ENCODE measurements at places on chromosomes 7 and 10.

GRCh38 chr10:61385231-61386001 lies 67.8 kb downstream of the TMEM26 start:
- DNase-seq, result no peak

- DNase-seq, result no peak
Observed at GRCh38 chr7:45192621-45193041, 35.0 kb downstream of the RAMP3 start.

- DNase-seq, result no peak
Observed at GRCh38 chr10:65571011-65571570, 1354.7 kb upstream of the LRRTM3 start.

GRCh38 chr10:59180689-59181270 lies 4.3 kb downstream of the PHYHIPL start:
- DNase-seq, result no peak

DNA sequence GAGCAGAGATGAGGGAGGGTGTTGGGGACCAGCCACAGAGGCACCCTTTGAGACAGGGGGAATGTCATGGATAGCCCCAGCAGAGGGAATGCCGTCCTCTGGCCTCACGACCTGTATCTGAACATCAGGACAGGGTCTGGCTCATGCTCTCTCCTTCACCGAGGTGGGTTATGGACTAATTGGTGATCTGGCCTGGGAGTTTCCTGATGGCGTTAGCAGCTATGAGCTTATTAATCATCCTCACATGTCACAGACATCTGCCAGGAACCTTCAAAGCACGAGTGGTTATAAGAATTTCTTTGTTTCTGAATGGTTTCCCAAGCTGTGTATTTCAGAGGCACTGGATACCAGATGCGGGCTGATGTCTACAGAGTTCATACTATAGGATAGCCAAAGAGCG lies 6.9 kb downstream of the CPA4 start:
- DNase-seq, result no peak

DNA sequence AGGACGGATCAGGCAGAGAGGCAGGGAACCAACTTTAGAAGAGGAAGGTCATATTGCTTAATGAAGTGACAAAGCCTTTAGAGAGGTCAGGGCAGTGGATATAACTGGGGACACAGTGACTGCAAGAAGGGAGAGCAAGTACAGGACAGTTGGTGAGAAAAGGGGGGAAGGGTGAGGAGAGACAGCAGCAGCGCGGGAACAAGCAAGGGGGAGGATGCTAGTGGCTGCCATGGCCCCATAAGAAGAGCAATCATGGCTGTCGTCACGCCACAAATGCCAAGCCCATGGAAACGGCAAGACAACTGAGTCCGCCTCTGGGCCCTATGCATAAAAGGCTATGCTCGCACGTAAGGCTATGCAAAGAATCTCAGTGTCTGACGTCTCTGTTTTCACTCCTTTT lies 9.1 kb downstream of the ZNF3 start:
- no peak for DNase-seq

DNA sequence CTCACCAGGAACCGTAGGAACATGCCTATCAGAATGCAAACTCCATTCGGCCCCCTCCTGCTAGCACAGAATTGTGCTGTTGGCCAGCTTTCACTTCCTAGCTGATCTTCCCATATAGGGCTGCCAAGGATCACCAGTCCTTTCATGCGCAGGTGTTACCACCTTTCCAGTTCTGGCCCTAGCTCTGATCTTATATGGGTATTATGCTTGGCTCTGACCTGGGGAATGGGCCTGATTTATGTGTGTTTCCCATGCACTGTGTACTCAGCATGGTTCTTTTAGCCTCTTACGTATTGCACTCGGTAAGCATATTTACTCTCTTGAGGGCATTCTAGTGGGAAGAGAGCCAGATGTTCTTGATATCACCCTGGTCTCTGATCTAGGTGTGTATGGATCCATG lies 11.1 kb downstream of the SLC35G1 start:
- DNase-seq, result no peak

GRCh38 chr7:98051118-98051744 lies 55.4 kb upstream of the LMTK2 start:
- no peak for DNase-seq

GRCh38 chr7:69773535-69774225 lies 175.4 kb downstream of the AUTS2 start:
- DNase-seq, result no peak

- no peak for DNase-seq
Observed at GRCh38 chr7:47759056-47759706, 177.3 kb upstream of the TNS3 start.

DNA sequence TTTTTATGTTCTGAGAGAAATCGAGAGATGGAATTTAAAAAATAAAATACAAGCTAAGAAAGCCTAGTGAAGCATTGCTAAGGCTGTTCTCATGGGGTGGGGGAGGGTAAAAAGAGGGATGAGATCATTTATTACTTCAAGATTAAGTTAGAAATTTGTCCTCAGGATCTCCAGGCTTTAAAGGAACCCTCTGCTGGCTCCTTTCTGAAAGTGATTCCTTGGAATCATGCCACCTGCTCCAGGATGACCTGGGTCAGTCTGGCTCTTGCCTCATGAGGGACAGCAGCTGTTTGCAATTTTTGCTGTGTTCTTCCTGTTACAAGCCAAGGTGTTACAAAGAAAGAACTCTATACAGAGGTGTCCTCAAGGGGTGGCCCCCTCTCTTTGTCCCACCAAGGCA lies 69.8 kb downstream of the CDK1 start:
- DNase-seq, result no peak

All from Panc1 (cell line).